ENCODE measurements at places on chromosomes 5 and 9. TPM values are rescaled to one million over a fixed set of nuclear protein-coding genes. Genes with fewer than 3 reads are reported as not detected.
A peak's percentile ranks its signal among the peaks of the same experiment; 100 is the strongest.

DNA sequence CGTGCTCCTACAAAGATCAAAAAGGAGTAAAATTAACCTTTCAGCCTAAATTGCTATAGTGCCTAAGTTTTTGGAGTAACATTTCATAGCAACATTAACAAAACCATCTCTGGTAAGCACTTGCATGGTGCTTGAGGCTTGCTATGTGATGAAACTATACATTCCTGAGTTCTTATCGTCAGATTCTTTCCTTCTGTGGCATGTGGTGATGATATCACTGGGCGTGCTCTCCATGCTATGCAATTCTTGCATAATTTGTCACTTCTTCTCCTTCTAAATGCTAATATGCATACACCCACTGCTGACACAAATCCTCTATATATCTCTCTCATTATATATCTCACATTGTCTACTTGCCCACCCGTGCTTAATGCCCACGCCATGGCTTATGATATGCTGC is 2019.9 kb downstream of the MAT2B start:
- DNase-seq = no peak

GRCh38 chr5:56545016-56545415 is 270.3 kb upstream of the MAP3K1 start:
- no peak for DNase-seq

DNA sequence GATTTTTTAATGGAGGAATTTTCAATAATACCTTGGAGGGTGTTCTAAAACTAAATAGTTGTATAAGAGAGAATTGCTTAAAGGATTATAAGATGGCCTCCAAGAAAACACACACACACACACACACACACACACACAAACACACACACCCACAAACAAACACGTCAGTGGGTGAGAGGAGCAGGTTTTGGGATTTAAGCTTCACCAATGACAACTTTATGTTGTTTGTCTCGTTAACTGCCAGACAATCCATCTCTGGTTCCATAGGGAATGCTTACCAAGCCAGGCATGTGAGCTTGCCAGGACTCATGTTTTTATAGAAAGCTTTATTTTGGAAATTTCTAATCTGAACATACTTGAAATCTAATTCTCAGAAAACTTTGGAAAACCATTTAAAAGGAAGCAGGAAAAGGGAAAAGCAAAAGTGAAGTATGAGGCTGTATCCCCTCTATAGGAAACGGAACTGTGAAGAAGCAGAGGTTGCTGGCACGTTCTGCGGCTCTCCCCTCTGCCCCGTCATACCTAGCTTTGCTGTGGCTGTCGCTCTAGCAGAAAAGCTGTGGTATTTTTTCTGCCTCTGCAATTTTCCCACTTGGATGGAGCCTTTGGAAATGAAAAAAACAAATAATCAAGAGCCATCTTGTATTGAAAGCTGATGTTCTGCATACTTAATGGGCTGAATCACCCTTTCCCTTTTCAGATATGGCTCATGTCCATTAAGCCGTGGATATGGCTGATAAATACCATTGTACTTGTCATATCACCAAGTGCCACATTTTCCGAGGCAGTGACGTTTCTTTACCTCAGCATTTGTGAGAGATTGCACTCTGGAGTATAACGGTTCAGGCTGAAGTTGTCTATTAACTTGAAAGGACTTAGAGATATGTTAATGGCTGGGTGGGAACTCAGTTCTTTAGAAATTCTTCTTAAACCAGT is 112.7 kb downstream of the NTRK2 start:
- DNase-seq = no peak

- DNase-seq = no peak
These were observed 157.5 kb downstream of the DMRT2 start for GRCh38 chr9:1207686-1208085.

DNA sequence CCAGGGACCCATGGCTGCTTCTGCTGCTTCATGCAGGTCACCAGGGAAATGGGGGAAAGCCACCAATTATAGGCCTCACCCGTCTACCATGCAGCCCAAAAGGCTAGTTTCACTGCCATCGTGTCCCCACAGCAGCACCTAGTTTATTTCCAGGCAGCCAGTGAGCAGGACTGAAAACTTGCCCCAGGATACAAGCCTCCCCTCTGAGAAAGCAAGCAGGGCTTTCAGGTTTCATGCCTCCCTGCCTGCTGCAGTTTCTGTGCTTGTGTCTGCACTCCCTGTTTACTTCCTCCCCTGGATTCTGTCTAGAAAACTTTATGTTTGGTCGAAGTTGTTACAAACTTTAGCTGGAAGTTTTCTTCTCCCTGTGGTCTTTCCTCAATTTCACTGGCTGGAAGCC is 319.1 kb downstream of the ANXA1 start:
- DNase-seq = no peak

DNA sequence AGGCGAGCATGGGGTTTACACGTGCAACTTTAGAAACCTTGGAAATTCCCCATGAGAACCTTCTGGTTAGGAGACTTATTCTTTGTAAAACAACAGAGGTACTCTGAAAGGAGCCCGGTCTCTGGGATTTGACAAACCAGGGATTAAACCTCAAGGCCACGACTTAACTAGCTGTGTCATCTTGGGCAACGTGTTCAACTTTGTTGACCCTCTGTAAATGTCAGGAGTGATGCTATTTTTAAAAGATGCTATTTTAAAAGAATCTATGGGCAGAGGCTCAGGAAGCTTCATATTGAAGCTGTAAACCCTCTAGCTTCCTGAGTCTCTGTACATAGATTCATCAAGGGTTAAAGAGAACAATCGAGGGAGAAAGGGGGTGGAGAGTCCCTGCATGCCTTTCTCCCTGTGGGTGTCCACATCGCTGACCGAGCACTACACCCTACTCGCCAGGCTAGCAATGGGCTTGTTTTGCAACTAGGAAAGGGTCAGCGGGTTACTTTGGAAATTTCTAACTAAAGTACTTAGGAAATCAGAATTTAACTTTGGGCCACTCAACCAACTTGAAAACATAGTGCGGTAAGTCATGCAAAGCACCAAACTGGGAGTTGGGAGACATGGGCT is 2.1 kb downstream of the SLC36A2 start:
- DNase-seq = no peak

DNA sequence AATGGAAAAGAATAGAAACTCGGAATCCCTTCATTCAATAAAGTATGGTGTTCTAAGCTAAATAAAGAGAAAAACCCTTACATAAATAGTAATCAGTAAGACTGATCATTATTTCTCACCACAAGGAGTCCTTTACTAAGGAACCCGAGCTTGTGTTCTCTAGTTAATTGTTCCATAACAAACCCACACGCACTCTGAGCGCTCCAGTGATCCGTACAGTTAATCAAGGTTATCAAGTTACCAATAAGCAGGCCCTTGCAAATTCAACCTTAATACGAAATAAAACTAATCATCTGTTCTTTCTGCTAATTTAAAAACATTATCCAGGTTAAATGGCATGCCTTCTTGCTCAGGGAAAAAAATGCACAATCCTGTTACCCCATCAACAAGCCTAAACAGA is 224.4 kb downstream of the FRMD3 start:
- no peak for DNase-seq

- DNase-seq = no peak
These were observed 10.1 kb downstream of the ATG12 start for GRCh38 chr5:115831163-115831768.

DNA sequence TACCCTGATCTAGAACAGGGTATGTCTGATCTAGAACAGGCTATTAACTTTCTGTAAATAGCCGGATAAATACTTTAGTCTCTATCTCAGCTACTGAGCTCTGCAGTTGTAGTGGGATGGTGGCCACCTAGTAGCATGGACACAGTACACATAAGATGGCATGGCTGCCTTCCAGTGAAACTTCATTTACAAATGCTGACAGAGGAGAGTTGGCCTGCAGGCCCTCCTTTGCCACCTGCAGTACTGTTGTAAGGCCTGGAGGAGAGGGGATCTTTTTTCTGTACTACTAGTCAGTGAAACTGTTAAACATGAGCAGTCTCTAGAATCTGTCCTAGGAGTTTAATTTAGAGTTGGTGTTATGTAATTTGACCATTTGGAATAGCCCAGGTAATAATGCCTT is 86.0 kb downstream of the TRIO start:
- DNase-seq = no peak

DNA sequence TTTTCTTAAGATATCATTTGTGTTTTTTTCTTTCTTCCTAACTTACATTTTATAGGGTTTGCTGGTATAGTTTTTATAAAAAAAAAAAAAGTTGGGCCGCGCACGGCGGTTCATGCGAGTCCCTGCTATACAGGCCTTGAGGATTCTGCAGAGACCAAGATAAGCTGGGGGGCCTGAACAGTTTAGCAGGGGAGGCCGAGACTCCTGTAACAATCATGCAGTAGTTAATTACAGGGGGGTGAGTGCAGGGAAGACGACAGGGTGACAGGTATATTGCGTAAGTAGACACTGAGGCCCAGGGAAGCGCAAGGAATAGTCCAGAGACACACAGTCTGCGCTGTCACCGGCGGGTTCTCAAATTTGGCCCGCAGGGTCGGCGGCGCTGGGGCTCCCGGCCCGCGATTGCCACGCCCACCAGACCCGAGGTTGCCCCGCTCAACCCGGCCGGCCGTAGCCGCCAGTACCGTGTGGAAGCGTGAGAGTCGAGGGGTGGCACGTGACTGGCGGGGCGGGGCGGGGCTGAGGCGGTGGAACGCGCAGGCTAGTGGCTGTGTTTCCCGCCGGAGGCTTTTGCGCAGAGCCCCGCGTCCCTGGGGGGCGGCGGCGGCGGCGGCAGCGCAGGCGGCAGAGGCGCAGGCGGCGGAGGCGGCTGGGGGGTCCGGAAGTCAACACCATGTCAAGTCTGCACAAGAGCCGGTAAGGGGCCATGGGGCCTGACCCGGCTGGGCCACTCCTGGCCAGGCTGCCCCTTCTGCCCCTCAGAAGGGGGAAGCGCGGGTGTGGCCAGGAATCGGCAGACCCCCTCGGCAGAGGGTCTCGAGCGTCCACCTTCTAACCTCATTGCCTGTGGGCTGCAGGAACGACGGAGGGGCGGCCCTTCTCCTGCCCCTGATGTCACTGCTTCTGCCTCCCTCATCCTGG is at the start of gene TBC1D13:
Gene TBC1D13, plus strand, starts transcription at position 573 of the 921 bp plus-strand sequence. Its CDS starts 101 bp downstream, at position 674.
- DNase-seq = peak; percentile 61

DNA sequence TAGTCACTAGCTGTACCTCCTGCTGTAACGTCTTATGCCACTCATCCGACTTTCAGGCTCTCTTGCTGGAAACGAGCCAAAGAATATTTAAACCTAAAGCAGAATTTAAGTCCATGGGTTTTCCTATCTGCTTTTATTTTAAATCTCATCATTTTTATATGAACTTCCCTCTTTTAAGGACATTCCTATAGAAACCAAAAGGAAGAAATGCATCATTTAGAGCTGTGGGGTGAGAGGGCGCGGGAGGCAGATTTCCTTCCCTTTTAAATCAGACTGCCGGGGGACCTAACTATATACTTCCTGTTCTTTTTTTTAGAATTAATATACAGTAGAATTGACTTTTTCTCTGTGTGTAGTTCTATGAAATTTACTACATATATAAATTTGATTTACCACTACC is 468.8 kb downstream of the BNC2 start:
- no peak for DNase-seq

GRCh38 chr9:136012651-136013050 is 51.5 kb upstream of the UBAC1 start:
- DNase-seq = no peak

- DNase-seq = no peak
These were observed 106.4 kb upstream of the STARD4 start for GRCh38 chr5:111618623-111619271.

- DNase-seq = no peak
These were observed 21.4 kb downstream of the SEMA4D start for GRCh38 chr9:89476546-89476945.

GRCh38 chr5:121816164-121816563 is 35.5 kb upstream of the FTMT start:
- no peak for DNase-seq

DNA sequence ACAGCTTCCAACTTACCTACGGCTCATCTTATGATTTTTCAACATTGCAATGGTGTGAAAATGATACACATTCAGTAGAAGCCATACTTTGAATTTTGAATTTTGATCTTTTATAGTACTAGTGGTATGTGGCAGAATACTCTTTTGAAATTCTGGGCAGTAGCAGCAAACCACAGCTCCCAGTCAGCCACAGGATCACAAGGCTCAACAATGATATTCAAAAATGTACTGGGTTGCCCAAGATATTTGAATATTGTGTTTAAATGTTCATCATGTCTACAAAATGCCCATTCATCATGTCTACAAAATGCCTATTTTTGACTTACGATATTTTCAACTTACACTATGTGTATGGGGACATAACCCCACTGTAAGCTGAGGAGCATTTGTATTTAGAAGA is 81.3 kb upstream of the PRR16 start:
- DNase-seq = no peak

GRCh38 chr5:28737682-28738081 is 1699.3 kb upstream of the CDH9 start:
- DNase-seq = no peak

DNA sequence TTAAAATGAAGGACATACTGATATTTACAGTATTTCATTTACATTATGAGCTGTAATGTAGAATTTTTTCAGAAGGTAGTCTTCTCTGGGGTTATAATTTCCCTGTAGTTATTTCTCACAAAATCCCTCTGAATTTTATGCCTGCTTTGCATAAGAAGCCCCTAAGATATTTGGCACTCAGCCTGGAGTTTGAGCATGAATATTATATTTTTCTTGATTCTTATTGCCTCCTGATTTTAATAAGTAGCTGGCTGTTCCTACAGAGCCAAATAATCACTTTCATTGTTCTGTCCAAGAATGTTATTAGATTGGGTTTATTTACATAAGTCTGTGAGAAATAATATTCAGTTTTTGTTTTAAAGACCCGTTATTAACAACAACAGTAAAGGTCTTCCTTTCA is 195.0 kb downstream of the FER start:
- DNase-seq = no peak

- no peak for DNase-seq
These were observed 54.4 kb upstream of the TRAF1 start for GRCh38 chr9:120980951-120981350.

GRCh38 chr5:56569566-56569965 is 245.8 kb upstream of the MAP3K1 start:
- no peak for DNase-seq

- no peak for DNase-seq
These were observed 1853.8 kb downstream of the EFNA5 start for GRCh38 chr5:105816961-105817360.

DNA sequence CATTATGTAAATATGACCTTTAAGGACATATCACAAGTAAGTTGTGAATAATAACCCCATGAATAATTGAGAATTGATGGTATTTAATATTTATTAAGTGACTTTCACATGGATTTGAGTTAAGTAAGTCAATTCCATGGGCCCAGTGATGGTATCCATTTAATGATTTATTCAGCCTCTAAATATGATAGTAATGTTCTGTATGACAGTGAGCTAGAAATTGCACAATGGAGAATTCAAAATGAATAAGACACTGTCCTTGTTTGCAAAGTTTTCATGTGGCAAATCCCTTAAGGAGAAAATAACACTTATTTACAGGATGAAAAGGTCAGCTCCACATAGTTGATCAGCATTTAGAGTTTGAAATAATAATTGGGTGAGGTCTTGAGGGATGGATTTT is 160.7 kb downstream of the PDE4D start:
- no peak for DNase-seq

The ZNF189 gene
- 28.2 TPM for total RNA-seq

The OR13J1 gene
- total RNA-seq = not detected

The PTPN3 gene
- total RNA-seq = 20.3 TPM

The GHR gene
- total RNA-seq = 12.8 TPM

The SAXO1 gene
- total RNA-seq = 1.8 TPM

The SPTLC1 gene
- 74.7 TPM for total RNA-seq

The IFNA10 gene
- total RNA-seq = not detected

The SHISAL2B gene
- total RNA-seq = not detected

The FOXD1 gene
- 6.8 TPM for total RNA-seq

The SH3PXD2B gene
- 31.4 TPM for total RNA-seq

The GFRA3 gene
- not detected for total RNA-seq

The JAK2 gene
- 77.8 TPM for total RNA-seq

The CDX1 gene
- total RNA-seq = not detected

The RNF180 gene
- total RNA-seq = 46.6 TPM

The CDK7 gene
- 9.2 TPM for total RNA-seq

The DAB2IP gene
- 104 TPM for total RNA-seq

All from thoracic aorta (tissue), 2 donors.